GM23338 (cell line): ENCODE measurements at places on chromosomes 2 and 18. TPM values are rescaled to one million over a fixed set of nuclear protein-coding genes. Genes with fewer than 3 reads are reported as not detected.

GRCh38 chr18:50027996-50028395 is 167.0 kb downstream of the MYO5B start:
- DNase-seq = no peak
- no peak overlapping the region for H3K27ac ChIP-seq
- no peak overlapping the region for H3K4me3 ChIP-seq
- H3K36me3 ChIP-seq = no peaks in the 10 kb centered on the region

- no peak overlapping the region for H3K27ac ChIP-seq
- H3K4me3 ChIP-seq = no peak overlapping the region
- no peaks in the 10 kb centered on the region for H3K36me3 ChIP-seq
- H3K27me3 ChIP-seq = no peaks in the 10 kb centered on the region
Measured at GRCh38 chr18:79697976-79698375, 18.4 kb downstream of the CTDP1 start.

ATP6V1B1 gene
- not detected in 2 replicates for total RNA-seq

RGPD3 gene
- 0.28 and 0.50 TPM in 2 replicates for total RNA-seq

PARD6G gene
- 17.2 and 18.5 TPM in 2 replicates for total RNA-seq

DNA sequence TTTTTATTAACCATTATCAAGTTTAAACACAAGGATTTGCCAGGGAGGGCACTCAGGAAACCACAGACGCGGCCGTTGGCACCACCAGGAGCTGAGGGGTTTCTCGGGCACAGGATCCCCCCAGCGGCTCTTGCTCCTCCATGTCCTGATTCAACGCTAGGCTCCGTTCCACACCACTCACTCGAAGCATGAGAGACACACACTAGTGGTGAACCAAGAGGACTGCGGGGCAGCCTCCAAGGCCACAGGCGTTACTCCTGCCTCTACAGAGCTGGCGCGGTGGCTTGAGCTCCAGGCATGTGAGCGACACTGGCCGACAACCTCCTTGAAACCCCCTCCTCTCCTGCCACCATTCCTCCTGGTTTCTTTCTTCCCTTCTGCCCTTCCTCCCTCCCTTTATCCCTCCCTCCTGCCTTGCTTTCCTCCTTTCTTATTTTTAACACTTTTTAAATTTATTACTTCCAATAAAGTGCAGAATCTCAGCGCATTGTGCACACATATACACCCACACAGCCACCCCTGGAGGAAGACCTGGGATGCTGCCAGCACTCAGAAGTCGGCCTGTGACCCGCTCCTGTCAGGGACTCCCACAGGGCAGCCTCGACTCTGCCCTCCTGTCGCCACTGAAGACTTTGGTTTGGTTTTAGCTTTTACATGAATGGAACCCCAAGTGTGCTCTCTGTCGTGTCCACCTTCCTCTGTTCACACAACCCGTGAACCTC is 21.7 kb downstream of the COX7A2L start:
- H3K4me3 ChIP-seq = no peak overlapping the region
- 0 out of 2 replicates have a peak overlapping the region, but pooled peaks have one; percentile 39 for H3K27ac ChIP-seq
- H3K27me3 ChIP-seq = no peaks in the 10 kb centered on the region
- DNase-seq = peak; percentile 73
- H3K4me1 ChIP-seq = no peaks in the 10 kb centered on the region; the same call in 1 of the 2 replicates

- no peaks in the 10 kb centered on the region for H3K27me3 ChIP-seq
- no peaks in the 10 kb centered on the region for H3K4me1 ChIP-seq
- no peak overlapping the region for H3K4me3 ChIP-seq
- no peaks in the 10 kb centered on the region for H3K36me3 ChIP-seq
Measured at GRCh38 chr2:175233135-175233719, 51.7 kb upstream of the ATP5MC3 start.

B3GNT2 gene
- total RNA-seq = 70.4 and 73.1 TPM in 2 replicates

C2orf15 gene
- total RNA-seq = 6.4 and 8.4 TPM in 2 replicates

LINC00305 gene
- total RNA-seq = not detected in 2 replicates

GRCh38 chr18:39453882-39454281 is 1888.3 kb upstream of the CELF4 start:
- no peak overlapping the region; the same call in 1 of the 2 replicates for H3K27ac ChIP-seq
- no peak overlapping the region for H3K4me3 ChIP-seq
- H3K4me1 ChIP-seq = no peaks in the 10 kb centered on the region
- no peak for DNase-seq
- H3K27me3 ChIP-seq = no peaks in the 10 kb centered on the region

DNA sequence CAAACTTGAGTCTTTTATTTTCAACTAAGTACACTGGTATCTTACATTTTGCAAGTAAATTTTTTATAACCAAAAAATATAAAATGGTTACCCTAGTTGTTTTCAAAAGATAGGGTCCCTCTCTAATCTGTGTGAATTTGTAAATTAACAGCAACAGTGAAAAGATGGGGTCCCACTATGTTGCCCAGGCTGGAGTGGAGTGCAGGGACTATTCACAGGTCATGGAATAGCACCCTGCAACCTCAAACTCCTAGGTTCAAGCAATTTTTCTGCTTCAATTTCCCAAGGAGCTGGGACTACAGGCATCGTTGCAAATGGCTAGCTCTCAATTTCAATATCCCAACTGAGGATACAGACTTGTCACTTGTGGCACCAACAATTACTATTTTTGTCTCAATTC is 12.1 kb downstream of the CCT4 start:
- H3K27ac ChIP-seq = no peak overlapping the region
- DNase-seq = no peak
- H3K27me3 ChIP-seq = no peaks in the 10 kb centered on the region

DNA sequence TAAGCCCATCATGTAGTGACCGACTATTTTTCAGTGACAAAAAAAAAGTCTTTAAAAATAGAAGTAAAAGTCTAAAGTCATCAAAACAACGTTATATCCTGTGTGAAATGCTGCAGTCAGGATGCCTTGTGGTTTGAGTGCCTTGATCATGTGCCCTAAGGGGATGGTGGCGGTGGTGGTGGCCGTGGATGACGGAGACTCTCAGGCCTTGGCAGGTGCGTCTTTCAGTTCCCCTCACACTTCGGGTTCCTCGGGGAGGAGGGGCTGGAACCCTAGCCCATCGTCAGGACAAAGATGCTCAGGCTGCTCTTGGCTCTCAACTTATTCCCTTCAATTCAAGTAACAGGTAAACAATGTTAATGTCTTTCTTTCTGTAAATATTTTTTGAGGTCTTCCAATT is at the start of gene CD28:
TSS of gene CD28 (plus strand) at position 237 of the 400 bp plus-strand sequence. CDS start at position 295, 58 bp downstream.
- H3K27ac ChIP-seq = no peak within 1 kb of the TSS
- no peaks in the 10 kb centered on the region for H3K27me3 ChIP-seq
- no peaks in the 10 kb centered on the region for H3K36me3 ChIP-seq
- H3K4me3 ChIP-seq = no peak within 1 kb of the TSS
- no peak for DNase-seq

- no peak overlapping the region for H3K4me3 ChIP-seq
- H3K27ac ChIP-seq = no peak overlapping the region
Measured at GRCh38 chr2:584863-585823, 92.1 kb downstream of the TMEM18 start.

SMYD1 gene
- 0.07 TPM in 1 of 2 replicates, not detected in the other for total RNA-seq

ZFP36L2 gene
- 37.9 and 43.0 TPM in 2 replicates for total RNA-seq
